ENCODE measurements at places on chromosomes 1 and 21. TPM values are rescaled to one million over a fixed set of nuclear protein-coding genes. Genes with fewer than 3 reads are reported as not detected.

- H3K4me1 ChIP-seq, result no peaks in the 10 kb centered on the region
- H3K36me3 ChIP-seq, result peaks cover 2% of the 10 kb centered on the region
- H3K27me3 ChIP-seq, result no peaks in the 10 kb centered on the region
- no peak overlapping the region for H3K27ac ChIP-seq
- DNase-seq, result no peak
- no peak overlapping the region for H3K4me3 ChIP-seq
These were observed 39.5 kb upstream of the TNFRSF1B start for GRCh38 chr1:12127206-12127810.

- DNase-seq, result no peak
- no peak overlapping the region for H3K4me3 ChIP-seq
- no peaks in the 10 kb centered on the region for H3K36me3 ChIP-seq
These were observed 96.8 kb downstream of the INTS7 start for GRCh38 chr1:211938561-211938997.

GRCh38 chr1:196897158-196897828 lies 9.4 kb downstream of the CFHR4 start:
- peak overlapping the region; percentile 63 for H3K4me3 ChIP-seq
- DNase-seq, result peak; percentile 74
- H3K36me3 ChIP-seq, result no peaks in the 10 kb centered on the region
- no peaks in the 10 kb centered on the region for H3K27me3 ChIP-seq
- H3K4me1 ChIP-seq, result peaks cover 10% of the 10 kb centered on the region

DNA sequence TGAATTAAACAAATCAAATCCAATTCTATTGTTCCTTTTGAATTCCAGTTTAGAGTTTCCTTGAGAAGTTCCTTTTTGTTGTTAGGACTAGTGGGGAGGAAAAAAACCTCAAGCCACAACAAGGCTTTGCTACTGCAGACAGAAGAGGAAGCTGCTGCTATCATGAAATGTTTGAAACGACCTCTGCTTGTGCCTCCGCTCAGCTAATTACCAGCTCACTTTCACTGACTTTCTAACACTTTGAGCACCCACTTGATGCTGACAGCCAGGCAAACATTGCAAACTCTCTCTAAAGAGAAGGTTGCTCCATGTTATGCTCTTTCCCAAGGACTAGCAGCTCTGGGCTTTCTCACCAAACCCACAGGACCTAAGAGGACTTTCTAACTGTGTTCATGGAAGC lies 203.9 kb upstream of the PROX1 start:
- DNase-seq, result no peak
- no peak overlapping the region for H3K27ac ChIP-seq
- H3K4me1 ChIP-seq, result no peaks in the 10 kb centered on the region
- no peak overlapping the region for H3K4me3 ChIP-seq
- no peaks in the 10 kb centered on the region for H3K36me3 ChIP-seq

GRCh38 chr1:76587212-76587611 lies 280.1 kb upstream of the ST6GALNAC5 start:
- no peak overlapping the region for H3K4me3 ChIP-seq
- DNase-seq, result no peak
- no peaks in the 10 kb centered on the region for H3K27me3 ChIP-seq
- peaks cover 10% of the 10 kb centered on the region for H3K4me1 ChIP-seq

LRRN2 gene
- polyA plus RNA-seq, result 0.78 TPM

LHX4 gene
- 1.2 TPM for polyA plus RNA-seq

GRCh38 chr1:35175098-35175576 lies 17.8 kb downstream of the SFPQ start:
- no peaks in the 10 kb centered on the region for H3K4me1 ChIP-seq
- no peak for DNase-seq
- H3K4me3 ChIP-seq, result no peak overlapping the region
- H3K27ac ChIP-seq, result peak overlapping the region; percentile 76
- peaks cover 46% of the 10 kb centered on the region for H3K36me3 ChIP-seq
- no peaks in the 10 kb centered on the region for H3K27me3 ChIP-seq

GRCh38 chr1:85240174-85240601 lies 19.3 kb downstream of the C1orf52 start:
- no peak overlapping the region for H3K4me3 ChIP-seq
- H3K27me3 ChIP-seq, result no peaks in the 10 kb centered on the region
- H3K27ac ChIP-seq, result no peak overlapping the region
- peaks cover 6% of the 10 kb centered on the region for H3K4me1 ChIP-seq
- peak; percentile 69 for DNase-seq

GRCh38 chr1:29394521-29395225 lies 158.4 kb downstream of the PTPRU start:
- H3K36me3 ChIP-seq, result no peaks in the 10 kb centered on the region
- H3K4me1 ChIP-seq, result no peaks in the 10 kb centered on the region
- H3K4me3 ChIP-seq, result no peak overlapping the region
- H3K27ac ChIP-seq, result no peak overlapping the region
- H3K27me3 ChIP-seq, result no peaks in the 10 kb centered on the region

GRCh38 chr1:25342846-25343245 lies 4.7 kb downstream of the TMEM50A start:
- H3K4me3 ChIP-seq, result no peak overlapping the region
- DNase-seq, result no peak
- H3K4me1 ChIP-seq, result peaks cover 10% of the 10 kb centered on the region
- no peaks in the 10 kb centered on the region for H3K27me3 ChIP-seq

WDR64 gene
- not detected for polyA plus RNA-seq

CD1E gene
- not detected for polyA plus RNA-seq

DNA sequence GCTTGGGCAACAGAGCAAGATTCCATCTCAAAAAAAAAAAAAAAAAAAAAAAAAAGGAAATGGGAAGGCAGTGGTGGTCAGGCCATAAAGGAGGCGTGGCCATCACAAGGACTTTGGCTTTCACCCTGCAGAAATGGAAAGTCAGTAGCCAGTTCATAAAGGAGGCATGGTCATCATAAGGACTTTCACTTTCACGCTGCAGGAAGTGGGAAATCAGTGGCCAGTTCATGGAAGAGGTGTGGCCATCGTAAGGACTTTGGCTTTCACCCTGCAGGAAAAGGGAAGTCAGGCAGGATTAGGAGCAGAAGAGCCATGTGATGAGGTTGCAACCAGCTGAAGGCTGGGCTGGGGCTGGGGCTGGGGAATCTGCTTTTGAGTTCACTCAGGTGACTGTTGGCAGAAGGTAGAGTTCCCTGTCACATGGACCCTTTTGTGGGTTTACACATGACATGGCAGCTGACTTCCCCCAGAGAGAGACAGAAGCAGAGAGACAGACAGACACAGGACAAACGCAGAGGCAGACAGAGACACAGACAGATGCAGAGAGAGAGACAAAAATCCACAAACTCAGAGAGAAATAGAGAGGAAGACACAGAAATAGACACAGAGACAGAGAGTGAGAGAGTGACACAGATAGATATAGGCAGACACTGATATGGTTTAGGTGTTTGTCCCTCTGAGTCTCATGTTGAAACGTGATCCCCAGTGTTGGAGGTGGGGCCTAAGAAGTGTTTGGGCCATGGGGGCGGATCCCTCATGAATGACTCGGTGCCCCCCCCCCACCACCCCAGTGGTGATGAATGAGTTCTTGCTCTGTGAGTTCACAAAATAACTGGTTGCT lies 263.9 kb upstream of the KAZN start:
- DNase-seq, result no peak
- H3K4me1 ChIP-seq, result peaks cover 20% of the 10 kb centered on the region
- no peaks in the 10 kb centered on the region for H3K36me3 ChIP-seq
- H3K4me3 ChIP-seq, result no peak overlapping the region
- H3K27me3 ChIP-seq, result no peaks in the 10 kb centered on the region

CYP4A11 gene
- not detected for polyA plus RNA-seq

GRCh38 chr1:34984435-34984792 lies 733 bp downstream of the TMEM35B start:
- H3K27me3 ChIP-seq, result no peaks in the 10 kb centered on the region
- no peak overlapping the region for H3K27ac ChIP-seq
- DNase-seq, result no peak
- H3K4me1 ChIP-seq, result peaks cover 9% of the 10 kb centered on the region
- peak overlapping the region; percentile 78 for H3K4me3 ChIP-seq
- H3K36me3 ChIP-seq, result no peaks in the 10 kb centered on the region

Measured in GM23338 (cell line).